NCI-H524 treated with DMSO at 0.1 percent for 48 hours (cell line): ENCODE measurements at places on chromosomes 6 and 20.

DNA sequence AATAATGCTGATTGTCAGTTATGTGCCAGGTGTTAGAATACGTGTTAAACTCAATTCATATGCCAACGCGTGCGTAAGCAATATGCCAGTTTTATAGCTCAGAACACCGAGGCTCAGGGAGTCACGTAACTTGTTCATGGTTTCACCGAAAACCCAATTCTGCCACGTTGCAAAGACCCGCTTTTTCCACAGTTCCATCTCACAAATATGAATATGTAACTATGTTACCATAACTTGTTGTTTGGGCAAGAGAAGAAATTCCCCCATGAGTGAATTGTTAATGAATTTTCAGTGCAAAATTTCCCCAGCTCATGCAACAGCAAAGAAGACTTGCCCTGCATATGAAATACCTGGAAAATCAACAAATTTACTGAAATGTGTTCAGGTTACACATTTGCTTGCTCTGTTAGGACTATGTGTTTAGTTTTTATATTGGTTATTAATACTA lies 30.1 kb downstream of the SF3B5 start:
- DNase-seq, result no peak

DNA sequence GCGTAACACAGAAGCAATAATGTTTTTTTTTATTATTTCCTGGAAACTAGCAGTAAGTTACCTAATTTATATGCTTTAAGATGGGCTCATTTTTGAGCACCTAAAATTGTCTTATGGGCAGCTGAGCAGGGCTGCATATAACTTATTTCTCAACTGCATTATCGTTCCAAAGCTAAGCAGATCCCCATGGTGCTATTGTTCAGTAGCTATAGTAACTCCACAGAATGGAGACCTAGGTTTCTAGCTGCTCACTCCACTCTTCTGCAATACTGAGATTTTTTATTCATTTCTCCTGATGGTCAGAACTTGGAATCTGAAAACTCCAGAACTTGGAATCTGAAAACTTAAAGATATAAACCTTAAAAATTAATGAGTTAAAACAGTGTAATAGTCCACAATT lies 18.7 kb downstream of the CRISP1 start:
- DNase-seq, result no peak

DNA sequence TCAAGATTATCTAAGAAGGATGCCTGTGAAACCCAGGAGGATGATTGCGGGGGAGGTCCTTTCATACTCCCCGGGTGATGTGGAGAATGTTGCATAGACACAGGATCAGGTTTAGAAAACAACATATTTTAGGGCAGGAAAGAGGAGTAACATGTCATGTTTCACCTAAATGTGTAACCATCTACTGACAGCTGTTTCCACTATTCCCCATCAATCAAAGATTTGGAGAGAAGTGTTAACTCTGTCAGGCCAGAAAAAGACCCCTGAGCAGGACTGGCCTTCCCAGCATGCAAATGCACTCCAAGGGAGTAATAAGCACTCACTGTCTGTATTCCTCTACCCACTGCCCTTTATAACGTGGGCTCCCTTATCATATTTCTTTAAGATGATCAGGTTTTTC lies 148.0 kb upstream of the KCNK16 start:
- DNase-seq, result no peak

DNA sequence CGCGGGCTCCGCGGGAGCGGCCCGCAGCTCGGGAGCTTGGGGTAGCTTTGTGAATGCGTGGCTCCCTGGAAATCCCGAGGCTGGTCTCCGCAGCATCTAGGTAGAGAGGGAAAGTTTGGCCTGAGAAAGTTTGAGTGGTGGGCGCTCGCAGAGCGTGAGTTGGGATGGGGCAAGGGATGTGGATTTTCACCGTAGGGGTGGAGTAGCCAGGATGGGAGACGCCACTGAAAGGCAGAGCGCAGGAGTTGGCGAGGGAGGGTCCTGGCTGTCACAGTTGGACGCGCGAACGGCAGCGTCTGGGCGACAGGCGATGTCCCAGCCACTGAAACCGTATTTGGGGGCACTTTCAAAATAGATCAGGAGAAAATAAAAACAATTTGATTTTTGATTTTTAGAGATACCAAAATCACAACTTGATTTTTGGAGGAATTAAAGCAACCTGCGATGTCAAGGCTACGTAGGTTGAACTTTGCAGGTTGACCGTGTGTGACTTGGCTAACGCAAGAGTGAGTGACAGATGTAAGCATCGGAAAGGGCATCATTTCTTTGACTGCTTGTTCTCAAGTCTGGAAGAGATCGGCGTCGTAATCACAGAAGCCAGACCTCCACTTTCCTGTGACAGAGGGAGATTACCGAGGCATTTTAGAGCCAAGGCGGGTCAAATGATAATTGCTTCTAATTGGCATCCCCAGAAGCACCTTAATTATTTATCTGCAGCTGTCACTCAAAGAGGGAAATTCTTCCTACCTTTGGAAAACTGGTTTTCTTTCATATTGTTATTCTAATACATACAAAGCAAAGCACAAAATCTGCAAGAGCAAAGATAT lies 646 bp downstream of the HEY2 start:
- peak; percentile 86 for DNase-seq

DNA sequence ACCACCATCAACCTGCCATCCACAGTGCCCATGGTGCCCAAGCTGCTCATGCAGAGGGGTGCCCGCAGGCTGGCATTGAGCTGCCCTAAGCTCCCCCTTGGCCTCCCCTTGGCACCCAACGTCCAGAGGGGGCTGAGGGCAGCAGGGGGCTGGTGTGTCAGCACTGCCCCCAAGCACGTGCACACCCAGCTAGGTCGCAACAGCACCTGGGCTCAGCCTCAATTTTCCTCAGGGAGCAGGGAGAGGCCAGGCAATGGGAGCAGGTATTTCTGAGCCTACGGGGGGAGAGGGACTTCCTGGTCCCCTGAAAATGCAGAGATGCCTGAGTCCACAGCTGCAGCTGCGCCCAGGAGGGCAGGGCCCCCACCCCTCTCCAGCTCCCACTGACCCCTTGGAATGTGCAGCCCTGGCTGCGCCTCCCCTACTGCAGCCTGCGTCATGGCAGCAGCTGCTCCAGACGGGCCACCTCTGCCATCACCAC lies 204.2 kb downstream of the ANKRD60 start:
- DNase-seq, result no peak

DNA sequence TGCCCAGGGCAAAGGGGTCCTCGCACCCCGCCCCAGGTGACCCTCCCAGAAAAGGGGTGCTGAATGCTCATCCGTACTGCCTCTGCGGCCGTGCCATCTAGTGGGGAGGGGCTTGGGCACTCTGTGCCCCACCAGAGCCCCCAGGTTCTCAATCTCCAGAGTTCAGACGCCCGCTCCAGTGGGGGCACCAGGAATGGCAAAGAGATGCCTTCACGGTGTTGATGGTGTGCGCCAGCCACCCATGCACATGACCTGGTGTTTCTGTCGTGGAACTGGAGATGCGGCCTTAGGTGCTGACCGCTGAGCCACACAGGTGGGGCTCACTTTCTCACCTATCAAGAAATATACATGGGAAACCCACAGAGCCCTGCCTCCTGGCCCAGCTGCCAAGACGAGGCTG lies 30.8 kb downstream of the GNAS-AS1 start:
- DNase-seq, result no peak

GRCh38 chr6:144343701-144344428 lies 58.7 kb downstream of the UTRN start:
- DNase-seq, result no peak

DNA sequence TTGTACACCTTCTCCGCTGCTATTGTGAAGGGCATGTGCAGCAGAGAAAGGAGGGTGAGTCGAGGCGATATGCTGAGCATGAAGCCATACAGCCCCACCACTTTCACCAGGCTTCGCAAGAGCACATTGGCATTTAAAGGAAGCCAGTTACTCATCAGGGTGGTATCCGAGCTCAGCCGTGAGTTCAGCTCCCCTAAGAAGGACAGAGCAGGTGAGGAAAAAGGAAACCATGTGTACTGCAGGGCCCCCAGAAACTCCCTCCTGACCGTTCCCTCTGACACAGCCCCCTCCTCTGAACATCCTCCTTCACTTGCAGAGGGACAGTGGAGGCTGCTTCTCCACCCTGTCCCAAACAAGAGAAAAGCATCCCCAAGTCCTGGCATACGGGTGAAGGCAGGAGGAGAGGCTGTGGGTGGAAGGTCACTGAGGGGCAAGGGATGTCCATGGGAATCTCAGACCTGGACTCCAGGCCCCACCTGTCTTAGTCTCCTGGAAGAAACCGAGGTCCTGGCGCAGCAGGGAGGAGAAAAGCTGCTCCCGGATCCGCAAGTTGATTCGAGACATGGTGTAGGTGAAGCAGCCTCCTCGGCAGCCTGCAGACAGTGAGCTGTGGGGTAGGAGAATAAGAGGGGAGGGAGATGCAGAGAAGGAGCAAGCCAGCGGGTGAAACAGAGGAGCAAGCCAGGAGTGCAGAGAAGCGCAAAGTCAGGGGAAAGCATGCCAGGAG lies 3.2 kb downstream of the TAP2 start:
- no peak for DNase-seq

DNA sequence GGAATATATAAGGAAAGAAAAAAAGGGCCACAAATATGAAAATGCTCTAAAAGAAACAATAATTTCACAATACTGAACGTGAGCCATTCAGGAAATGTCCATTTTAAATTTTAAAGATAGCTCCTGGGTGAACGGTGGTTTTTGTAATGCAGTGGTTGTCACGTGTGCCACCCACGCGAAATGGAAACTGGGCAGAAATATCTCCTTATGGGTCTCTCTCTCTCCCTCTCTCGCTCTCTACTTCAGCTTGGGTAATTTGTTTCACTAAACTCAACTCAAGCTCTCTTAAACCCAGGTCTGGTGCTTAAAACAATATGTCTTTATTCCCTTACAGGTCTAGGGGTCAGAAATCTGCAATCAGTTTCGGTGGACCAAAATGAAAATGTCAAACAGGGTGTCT lies 150.8 kb downstream of the OR2B2 start:
- no peak for DNase-seq

- no peak for DNase-seq
These were observed 2.5 kb downstream of the TNFRSF6B start for GRCh38 chr20:63698739-63699465.

- DNase-seq, result no peak
These were observed 11.8 kb downstream of the RPS6KA2 start for GRCh38 chr6:166615059-166615770.

DNA sequence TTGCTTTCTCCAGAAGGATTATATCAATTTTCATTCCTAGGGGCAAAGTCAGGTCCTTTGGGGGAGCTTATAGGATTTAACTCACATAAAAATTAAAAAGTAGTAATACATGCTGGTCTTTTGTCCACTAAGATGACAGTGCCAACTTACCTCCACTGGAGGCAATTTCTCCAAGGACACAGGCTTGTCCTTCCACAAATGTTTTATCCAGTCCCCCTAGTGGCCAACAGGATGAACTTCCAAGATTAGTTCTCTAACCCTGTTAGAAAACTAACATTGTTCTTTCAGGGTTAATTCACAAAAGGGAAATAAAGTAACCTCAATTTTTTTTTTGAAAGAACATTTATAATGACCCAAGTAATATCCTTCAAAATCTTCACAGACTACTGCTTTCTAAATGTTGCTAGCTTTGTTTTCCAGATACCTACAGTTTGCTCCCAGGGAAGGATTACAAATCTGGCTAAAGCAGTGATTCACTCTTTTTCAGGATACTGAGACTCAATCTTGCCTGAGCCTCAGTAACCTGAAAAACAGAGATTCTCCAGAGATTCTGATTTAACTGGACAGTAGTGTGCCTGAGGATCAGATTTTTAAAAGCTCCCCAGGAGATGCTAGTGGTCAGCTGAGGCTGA lies 31.7 kb upstream of the UBR2 start:
- no peak for DNase-seq

DNA sequence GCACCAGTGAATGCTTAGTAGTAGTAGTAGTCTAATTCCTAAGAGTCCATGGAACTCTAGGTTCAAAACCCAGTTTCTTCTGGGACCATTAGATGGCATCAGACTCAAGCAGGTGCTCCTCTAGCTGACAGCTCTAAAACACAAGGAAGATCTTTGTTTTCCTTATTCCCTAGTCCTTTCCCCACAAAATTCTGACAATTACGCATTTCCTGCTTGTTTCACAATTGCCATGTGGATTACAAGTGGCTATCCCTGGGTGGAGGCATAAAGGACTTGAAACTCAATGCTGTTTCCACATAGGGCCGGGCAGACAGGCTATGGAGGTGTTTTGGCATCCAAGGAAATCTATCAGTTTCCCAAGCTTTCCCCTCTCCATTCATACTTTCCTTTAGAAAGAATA lies 9.2 kb upstream of the HLA-DOB start:
- DNase-seq, result no peak

GRCh38 chr6:18613319-18613925 lies 226.3 kb downstream of the RNF144B start:
- DNase-seq, result no peak

GRCh38 chr20:4999788-5000187 lies 1.5 kb downstream of the SLC23A2 start:
- DNase-seq, result no peak

DNA sequence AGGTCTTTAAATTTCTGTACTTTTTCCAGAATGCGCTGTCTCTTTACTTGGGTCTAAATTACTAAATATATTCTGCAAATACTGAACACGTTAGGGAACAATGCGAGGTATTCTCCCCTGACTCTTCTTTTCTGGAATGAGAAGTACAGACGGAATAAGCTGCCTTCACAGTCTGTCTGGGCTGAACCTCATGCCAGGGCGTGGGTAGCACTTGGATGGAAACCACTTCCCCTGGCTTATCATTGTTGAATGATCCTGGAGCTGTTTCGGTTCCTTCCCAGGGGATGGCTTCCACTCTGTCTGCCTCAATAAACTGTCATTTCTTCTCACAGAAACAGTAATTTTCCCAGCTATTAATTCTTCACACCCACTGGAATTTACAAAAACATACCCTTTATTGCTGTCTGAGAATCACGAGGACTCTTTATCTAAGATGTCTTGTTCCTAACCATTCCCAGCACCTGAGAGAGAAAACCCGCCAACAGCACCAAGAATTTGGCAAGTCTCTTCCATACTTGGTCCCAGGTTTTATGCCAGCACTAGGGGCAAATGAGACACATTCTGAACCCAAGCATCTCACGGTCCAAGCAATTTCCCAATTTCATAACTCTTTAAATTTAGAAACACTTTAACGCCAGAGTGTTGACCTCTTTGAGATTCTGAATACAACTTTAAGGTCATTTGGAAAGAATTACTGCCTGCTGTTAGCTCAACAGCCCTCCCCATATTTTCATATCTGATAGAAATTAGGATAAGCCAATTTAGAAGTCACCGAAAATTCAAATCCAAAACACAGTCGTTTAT lies 43.2 kb upstream of the ADGRF5 start:
- DNase-seq, result no peak

DNA sequence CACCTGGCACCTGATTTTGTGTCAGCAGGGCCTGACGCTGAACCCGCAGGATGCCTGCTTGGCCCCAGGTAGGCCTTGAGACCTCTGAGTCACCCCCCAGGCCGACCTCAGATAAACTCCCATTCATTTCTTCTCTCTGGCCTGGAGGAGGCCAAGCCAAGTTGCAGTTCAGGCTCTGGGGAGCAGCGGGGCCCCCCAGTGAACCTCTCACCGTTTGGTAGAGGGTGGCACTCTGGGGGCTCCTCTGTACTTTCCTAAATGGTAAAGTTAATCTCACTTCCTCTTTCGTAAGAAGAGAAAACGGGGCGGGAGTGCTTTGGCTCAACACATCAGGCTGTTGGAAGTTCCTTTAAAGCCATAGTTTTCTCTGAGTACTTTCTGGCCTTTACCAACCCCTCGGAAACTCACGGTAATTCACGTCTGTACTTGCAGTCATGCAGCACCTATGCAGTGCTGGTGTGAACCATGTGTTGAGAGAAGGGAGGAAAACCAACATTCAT lies 2.8 kb downstream of the SIRPA start:
- no peak for DNase-seq

- no peak for DNase-seq
These were observed 51.4 kb downstream of the IBTK start for GRCh38 chr6:82196161-82196560.
